HT1080 (cell line): ENCODE measurements at places on chromosomes 3 and 15. TPM values are rescaled to one million over a fixed set of nuclear protein-coding genes. Genes with fewer than 3 reads are reported as not detected.
A peak's percentile ranks its signal among the peaks of the same experiment; 100 is the strongest.

SLC28A1 gene
- total RNA-seq, result not detected in 2 replicates

CKMT1A gene
- total RNA-seq, result 0.26 TPM in 1 of 2 replicates, not detected in the other

FBXO40 gene
- total RNA-seq, result 0.03 and 0.05 TPM in 2 replicates

TMEM207 gene
- not detected in 2 replicates for total RNA-seq

PPM1L gene
- 2.7 and 4.3 TPM in 2 replicates for total RNA-seq

RPL32 gene
- 2,698 and 2,901 TPM in 2 replicates for total RNA-seq

GXYLT2 gene
- 8.0 and 11.3 TPM in 2 replicates for total RNA-seq

MUC13 gene
- 0.16 and 0.33 TPM in 2 replicates for total RNA-seq

SPINK8 gene
- total RNA-seq, result not detected in 2 replicates

SPATA12 gene
- total RNA-seq, result 0.80 and 1.6 TPM in 2 replicates

ACOX2 gene
- 61.4 and 69.8 TPM in 2 replicates for total RNA-seq

TLR9 gene
- total RNA-seq, result not detected in 2 replicates

DNAH1 gene
- total RNA-seq, result 0.10 TPM in 2 replicates

DNA sequence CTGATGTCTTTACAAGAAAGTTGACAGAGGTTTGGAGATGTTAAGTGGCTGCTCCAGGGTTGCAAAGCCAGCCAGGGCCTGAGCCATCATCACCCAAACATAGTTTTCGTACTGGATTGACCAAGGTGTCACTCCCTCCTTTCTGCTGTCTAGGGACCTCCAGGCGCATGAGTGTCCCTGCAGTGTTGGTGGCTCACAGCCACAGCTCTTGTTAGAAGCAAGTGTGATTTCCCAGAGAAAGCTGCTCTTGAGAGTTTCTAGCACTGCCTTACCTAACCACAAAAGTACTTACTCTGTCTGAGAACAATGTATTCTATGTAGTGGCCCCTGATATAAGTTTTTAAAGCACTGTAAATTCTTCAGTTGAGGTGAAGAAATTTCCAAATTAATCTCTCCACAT is 144.1 kb downstream of the SOX2 start:
- peak; percentile 33 for DNase-seq

- no peak for DNase-seq
Observed at GRCh38 chr15:65675551-65675950, 53.8 kb downstream of the SLC24A1 start.

GRCh38 chr3:111763001-111763471 is 96.0 kb upstream of the PHLDB2 start:
- DNase-seq, result no peak

GRCh38 chr3:150080058-150080730 is 109.5 kb upstream of the PFN2 start:
- no peak for DNase-seq

- DNase-seq, result no peak
Observed at GRCh38 chr3:177467247-177467985, 270.1 kb upstream of the TBL1XR1 start.

DNA sequence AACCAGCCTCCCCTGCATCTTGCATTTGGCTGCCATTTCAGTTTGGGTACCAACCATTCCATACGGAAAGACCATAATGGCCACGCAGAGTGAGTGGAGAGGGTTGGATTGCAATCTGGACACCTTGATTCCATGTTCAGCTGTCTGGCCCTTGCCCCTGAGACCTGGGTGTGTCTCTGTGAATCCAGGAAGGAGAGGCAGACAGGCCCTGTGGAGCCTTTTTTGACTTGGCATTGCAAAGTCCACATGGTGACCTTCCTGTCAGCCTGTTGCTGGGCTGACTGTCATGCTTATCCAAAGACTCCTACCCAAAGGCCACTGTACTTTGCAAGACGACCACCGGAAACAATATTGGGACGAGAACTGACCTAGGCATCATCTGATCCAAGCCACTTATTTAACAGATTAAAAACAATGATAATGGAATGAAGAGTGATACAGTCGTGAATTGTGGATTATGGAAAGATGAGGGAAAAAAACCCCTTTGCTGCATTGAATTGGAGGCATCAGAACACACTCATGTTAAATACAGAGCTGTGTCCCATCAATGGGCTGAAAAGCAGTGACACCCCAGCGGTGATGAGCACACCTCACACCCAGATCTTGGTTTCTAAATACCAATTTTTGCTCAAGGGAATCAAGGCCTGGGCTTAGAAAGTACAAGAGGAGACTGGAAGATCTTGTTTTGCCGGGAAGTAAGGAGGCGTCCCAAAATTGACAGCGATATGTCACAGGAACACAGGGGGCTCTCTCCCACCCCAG is 86.0 kb downstream of the LRRK1 start:
- DNase-seq, result no peak

DNA sequence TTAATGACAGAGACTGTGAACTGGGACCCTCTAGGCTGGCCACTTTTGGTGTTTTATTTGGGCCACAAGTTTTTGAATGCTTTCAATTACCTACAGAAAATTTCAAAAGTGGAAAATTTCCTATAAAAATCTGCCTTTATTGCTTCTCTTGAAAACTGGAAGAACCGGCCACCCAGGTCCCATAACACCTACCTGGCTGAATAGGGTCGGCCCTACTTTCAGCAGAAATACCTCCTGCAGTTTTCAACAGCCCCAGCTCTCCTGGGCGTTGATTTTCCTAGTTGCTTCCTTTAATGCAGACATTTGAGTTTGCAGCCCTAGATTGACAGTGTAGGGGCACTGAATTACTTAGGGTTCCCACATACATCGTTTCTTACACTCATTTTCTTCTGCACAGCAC is 719 bp upstream of the SRPRB start:
- no peak for DNase-seq

DNA sequence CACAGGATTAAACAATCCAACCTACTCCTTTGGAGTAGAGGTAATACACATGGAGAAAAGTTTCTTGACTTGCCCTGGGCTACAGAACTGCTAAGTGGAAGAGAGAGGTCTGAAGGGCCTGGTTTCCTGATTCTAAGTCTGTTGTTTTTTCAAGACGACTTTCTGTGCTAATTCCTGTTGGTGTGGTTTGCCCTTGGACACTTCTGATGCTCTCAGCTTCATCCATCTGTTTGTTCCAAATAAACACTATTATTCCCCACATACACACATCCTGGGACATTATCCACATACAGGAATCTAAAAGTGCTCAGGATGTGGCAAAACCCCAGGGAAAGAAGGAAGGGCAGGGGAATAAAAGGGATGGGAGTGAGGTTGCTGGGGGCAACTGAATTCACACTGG is 393.5 kb upstream of the TBL1XR1 start:
- no peak for DNase-seq

GRCh38 chr15:48705381-48705780 is 59.9 kb upstream of the FBN1 start:
- no peak for DNase-seq

- DNase-seq, result no peak
Observed at GRCh38 chr3:55669133-55669532, 182.0 kb upstream of the WNT5A start.

DNA sequence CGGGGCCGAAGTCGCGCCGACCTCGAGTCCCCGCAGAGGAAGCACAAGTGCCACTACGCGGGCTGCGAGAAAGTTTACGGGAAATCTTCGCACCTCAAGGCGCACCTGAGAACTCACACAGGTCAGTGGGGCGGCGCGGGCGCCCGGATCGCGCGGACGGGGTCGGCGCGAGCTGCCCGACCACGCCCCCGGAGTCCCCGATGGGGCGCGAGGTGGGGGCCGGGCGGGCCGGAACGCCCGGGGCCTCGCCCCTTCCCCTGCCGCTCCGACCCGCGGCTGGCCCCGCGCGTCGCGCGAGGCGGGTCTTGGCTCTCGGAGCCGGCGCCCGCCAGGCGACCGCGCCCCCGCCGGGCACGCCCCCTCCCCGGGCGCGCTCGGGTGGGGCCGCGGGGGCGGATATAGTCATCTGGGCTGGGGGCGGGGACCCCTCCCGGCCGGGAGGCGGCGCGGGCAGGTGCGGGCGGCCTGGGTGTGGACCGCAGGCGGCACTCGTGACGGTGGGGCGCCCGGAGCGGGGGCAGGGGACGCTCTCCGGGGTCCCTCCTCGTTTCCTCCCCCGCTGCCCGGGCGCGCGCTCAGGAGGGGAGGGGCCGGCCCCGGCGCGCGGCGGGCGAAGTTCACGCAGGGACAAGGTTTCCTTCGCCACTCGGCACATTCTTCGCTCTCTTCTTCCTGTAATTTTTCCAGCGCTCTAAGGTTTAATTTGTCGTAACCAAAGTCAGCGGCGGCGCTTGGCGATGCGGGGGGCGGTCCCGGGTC is 1.2 kb downstream of the KLF13 start:
- DNase-seq, result peak; percentile 38

DNA sequence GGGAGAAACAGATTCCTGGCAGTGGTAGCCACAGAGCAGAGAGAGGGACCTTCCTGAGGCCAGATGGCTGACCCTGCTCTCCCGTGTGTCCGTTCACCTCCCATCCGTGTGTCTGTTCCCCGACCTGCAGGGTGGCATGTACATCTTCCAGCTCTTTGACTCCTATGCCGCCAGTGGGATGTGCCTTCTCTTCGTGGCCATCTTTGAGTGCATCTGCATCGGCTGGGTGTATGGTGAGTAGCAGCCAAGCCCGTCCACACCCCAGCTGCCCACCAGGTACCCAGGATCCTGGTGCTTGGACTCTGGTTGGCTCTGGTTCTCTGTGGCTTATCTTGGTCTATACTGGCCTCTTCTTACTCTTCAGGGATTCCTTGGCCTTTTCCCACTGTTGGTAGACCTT is 59.5 kb upstream of the SLC6A1 start:
- DNase-seq, result no peak

DNA sequence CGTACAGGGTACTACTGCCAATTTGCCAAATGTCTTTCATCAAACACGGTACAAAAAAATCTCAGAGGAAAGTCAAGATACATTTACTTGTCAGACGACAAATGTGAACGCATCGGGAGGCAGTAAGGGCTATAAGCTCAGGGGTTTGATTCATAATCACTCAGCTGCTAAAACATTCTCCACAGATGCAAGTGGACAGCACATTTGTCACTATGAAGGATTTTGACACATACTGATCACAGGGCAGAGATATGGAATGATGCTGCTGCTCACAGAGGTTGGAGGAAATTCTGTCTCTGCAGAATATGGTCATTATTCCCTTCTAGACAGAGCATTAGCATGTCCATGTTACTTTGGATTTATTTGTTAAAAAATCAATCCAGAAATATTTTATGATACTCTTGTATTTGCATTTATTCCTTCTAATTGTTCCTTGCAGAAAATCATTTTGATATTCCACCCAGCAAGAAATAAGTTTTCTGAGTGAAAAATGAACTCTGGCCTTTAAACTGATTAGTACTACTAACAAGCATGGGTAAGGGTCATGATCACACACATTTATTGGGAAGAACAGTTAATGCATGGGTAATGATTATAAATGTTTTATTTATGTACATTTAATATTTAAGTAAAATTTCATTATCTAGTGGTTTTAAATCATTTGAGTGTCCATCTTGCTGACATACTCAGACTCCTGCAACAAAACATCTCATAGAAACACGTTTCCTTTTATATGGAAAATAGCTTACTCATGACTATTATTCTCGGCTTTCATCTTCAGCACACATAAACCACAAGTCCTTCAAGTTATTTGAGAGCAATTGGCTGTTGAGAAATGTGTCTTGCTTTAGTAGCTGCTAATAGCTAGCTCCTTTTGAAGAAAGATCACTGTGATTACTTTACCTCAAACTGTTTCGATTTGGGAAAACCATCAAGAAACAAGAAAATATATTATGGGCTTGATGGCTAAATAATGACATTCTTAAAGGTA is 559.3 kb downstream of the MECOM start:
- peak; percentile 86 for DNase-seq

DNA sequence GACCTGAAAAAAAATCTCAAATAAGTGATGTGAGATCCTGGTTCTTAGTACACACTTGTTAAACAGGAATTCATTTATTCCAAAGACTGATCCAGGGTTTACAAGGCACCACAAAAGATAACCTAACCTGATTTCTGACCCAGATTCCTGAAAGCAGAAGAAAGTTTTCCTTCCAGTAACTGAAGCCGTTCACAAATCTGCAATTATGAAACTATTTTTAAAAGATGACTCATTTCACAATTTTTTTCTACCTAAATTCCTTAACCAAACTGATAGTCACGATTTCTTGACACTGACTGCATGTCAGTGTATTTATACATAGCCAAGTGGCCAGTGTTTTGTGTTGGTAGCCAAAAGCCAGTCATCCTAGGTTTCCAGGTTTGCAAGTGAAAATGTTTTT is 17.1 kb downstream of the SLC9A9 start:
- peak; percentile 73 for DNase-seq

DNA sequence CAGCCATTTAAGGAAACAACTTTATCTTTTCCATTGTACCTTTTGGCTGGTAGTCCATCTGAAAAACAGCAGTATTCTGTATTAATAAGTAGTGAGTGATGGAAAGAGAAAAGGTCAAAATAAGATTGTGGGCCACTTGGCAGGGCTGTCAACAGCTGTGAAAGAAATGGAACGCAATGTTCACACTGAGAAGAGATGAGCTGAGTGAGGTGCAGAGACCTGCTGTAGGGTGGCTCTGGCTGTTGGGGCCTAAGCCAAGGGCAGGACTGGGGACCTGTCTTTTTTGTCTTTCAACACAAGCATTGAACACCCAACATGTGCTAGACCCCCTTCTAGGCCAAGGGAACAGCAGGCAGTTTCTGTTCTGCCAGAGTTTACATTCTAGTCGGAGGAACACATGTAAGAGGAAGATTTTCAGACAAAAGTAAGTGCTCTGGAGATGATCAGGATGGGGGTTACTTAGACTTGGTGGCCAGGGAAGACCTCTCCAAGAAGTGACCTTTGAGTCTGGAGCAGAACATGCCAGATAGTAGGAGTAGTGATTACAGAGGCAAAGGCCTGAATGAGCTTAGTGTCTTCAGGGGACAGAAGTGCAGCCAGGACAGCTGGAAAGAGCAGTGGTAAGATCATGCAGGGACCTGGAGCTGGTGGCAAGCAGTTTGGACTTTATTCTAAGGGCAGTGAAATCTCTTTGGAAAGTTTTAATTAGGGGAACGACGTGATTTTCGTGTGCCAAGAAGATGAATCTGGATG is 29.6 kb downstream of the TSEN2 start:
- DNase-seq, result no peak

DNA sequence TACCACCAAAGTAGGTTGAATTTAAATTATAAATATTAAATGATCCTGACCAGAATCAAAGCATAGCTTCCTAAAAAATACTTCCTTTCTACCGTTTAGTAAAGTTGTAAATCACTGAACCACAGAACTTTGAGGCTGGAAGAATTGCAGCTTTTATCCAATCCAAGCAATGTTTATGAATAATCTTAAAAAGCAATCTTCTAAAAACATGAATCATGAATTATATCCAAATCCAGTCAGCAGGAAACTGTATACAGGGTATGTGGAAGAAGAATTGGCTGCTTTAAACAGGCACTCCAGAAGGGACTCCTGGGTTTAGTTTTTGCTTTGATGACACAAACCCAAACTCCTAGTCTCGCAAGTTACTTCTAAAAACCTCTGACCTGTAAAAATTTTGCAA is 30.2 kb downstream of the HEG1 start:
- DNase-seq, result no peak

DNA sequence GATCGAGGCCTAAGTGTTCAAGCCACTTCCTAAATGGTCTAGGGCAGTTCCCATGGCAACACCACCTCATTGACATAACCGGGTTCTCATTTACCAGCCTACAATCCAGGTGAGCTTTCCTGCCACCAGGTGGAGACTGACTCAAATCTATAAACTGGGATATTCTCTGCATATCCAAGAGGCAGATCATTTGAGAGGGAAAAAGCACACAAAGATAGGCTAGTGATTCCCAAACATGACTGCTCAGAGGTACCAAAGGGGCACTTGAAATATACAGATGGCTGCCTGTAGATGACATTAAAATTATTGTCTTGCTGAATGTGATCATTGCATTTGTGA is 141.3 kb upstream of the PROK2 start:
- peak; percentile 11 for DNase-seq
